ENCODE measurements at places on chromosomes 1 and 21.
A peak's percentile ranks its signal among the peaks of the same experiment; 100 is the strongest.

DNA sequence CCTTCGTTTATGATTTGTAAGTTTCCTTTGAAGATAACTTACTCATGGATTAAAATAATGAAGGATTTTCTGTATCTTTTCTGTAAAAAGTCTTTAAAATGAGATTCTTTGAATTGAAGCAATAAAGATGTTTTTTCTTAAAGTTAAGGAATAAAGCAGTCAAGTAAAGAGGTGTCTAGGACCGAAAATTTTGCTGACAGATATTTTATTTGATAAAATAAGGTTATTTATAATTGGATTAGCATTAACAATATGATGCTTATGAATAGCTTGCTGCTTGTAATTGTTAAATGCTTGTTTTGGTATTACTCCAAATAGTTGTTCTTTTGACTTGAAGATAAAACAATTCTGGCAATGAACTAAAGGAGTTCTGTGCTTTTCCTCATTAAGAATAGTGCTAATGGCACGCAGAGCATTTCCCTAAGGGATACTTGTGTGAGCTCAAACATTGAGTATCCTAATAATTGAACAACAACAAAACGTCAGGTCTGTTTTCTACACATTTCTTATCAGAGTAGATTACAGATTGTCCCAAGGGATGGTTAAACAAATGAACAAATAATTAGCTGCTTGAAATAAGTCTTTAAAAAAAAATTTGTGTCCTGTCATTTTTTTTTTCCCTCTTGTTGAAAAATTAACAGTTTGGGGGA, 16.6 kb downstream of the TSNAX start:
- no peak for DNase-seq

DNA sequence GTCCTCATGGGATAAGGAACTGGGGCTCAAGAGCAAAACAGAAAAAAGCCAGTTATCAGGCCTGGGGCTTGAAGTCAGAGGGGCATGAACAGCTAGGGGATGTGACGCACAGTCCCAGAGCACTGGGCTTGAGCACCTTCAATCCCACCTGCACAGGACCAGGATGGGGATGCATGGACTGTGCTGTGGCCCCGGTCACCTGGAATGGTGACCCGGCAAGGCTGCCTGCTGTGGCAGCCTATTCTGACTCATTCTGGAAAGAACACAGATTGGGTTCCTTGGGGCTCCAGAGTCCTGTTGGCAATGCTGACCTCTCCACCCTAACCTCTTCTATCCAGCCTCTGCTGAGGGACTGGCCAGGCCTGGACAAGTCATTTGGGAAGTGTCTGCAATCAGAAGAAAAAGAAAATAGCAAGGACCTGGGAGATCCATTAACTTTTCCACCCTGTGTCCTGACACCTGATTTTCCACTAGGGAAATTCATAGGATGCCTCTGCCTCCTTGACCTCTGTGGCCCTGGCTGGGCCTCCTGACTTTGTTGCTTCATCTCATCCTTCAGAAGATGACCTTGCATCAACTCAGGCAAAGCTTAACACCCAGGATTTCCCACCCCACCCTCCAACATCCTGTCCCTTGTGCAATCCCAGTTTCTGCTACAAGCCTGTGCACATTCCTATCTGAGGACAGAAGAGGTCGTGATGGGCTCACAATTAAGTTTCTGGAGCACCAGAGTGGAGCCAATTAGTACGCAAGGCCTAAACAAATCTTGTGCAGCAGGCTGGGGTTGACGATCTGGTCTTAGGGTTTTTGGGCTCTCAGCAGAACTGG, 17.9 kb upstream of the FMOD start:
- DNase-seq: no peak

DNA sequence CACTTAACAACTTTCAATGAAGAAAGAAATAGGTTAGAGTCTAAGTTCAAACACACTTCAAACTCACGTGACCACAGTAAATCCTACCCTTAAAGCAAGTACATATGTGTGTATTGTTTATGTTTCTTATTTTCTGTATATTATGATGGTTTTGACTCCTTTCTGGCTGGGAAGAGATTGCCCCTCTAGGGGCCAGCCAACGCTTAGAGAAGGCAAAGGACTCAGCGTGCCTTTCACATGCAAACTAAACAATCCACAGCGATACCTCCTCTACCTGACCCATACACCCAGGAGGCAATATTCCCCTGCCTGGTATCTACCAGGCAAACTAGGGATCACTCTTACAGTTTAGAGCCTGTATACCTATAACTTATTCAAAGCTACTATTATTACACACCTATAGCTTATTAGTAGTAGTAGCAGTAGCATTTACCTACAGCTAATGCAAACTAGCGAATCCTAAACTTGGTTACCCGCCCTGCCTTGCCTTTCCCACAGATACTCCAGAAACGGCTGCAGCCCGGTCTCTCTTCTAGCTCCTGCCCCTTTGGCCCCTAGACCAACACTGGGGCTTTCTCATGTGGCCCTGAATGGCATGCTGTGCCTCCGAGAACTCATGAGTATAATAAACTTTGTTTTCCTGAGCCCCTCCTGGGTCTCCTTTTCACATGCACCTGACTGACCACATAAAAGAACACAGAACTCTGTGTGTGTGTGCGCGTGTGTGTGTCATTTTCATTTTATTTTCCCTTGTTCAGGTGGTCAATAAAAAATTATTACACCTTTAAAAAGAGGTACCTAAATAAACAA, 14.0 kb downstream of the NRIP1 start:
- DNase-seq: no peak

DNA sequence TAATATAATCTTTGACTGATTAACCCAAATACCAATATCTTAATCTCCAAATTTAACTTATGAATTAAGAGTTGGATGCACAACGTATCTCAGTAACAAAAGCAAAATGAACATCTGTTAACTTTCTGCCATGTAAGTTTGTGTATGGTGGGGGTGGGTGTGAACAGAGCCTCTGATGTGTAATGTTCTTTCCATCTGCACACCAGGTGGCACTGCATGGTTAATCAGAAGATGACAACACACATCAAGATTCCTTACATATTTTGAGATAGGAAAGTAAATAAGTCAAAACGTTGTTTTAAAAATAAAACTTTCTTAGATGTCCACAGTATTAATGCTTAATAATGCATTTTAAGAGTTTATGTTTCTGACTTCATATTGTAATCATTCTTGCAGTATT, 251.9 kb downstream of the DPYD start:
- DNase-seq: peak; percentile 4

GRCh38 chr1:174982971-174983689, 16.6 kb upstream of the CACYBP start:
- DNase-seq: peak; percentile 28

DNA sequence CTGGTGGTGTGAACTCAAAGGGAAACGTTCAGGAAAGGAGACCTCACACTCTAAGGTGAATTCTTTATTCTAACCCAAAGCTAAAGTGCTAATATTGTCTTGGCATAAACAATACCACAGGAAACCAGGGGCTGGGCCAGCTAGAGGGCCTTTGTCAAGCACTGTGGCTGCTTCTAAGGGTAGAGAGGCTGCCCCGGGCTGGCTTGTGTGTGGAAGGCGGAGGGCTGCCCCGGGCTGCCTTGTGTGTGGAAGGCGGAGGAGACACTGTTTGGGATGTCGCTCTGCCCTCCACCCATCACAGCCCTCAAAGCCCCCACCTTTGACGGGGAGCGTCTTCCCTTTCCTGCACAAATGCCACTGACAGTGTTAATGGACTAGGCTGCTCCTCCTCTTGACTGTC, 216.8 kb downstream of the TOMM20 start:
- DNase-seq: no peak

DNA sequence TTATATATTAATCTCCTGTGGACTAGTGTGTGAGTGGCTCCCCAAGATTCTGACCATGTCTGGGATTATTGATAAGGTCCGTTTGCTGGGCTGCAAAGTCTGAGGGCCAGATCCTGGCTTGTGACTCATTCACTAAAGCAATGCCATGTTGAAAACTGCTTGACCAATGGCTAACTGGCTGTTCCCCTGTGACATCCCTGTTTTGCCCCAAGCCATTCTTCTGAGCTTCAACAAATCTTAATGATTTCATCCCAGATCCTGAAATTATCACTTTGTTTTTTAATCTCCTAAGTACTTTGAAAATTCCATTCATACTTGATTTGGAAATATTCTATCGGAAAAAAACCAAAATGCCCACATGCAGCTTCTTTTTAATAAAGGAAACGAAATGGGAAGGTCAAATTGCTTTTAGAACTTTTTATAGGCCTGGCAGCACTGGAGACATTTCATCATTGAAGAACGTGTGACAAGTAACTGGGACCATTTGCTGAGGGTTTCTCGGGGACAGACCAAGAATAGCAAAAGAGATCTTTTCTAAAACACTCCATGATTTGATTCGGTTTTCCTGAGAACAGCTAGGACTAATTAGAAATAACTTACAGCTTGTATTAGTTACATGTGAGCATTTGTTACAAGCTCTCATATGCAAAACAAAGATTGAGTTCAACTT, 121.3 kb downstream of the TGFB2 start:
- no peak for DNase-seq

- DNase-seq: no peak
These were observed 23.2 kb downstream of the INSL5 start for GRCh38 chr1:66777831-66778230.

- no peak for DNase-seq
These were observed 16.0 kb upstream of the ID3 start for GRCh38 chr1:23575226-23575810.

DNA sequence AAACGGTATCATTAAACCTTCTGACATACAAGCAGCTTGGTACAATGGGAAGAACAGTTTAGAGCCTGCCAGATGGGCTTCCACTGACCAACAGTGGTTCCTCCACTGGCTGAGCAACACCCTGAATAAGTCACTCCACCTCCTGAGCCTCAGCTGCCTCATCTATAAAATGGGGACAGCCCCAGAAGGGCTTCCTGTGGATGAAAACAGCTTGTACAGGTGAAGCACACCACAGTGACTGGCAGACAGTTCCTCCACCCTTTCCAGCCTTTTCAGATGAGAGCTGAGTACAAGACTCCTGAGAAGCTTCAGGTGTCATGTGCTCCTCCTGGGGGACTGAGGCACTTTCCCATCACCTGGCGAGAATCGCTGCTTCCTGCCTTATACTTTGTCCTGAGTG, 2.1 kb downstream of the CAPZB start:
- DNase-seq: no peak

DNA sequence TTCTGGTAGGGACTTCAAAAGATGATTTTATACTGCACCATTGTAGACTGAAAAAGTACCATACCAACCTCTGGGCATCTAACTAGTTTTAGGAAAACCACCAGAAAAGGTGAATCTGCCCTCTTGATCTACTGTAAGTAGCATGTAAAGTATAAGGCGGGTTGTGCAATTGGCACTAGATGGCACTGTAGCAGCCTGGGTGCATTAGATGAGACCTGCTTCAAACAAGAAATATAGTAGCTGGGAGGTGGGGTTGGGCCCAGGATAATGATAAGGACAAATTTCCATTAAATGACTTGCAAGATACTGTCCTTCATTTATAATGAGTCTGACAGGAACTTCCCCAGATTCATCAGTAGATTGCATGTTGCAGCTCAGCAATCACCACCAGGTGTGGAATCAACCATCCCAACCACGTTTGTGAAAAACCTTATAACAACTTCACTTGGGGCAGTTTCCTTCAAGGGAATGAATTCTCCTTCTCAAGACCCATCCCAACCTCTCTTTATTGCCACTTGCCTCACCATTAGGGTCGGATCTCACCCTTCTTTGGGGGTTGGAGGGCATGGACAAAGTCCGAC, 37.3 kb upstream of the IL10 start:
- DNase-seq: no peak

DNA sequence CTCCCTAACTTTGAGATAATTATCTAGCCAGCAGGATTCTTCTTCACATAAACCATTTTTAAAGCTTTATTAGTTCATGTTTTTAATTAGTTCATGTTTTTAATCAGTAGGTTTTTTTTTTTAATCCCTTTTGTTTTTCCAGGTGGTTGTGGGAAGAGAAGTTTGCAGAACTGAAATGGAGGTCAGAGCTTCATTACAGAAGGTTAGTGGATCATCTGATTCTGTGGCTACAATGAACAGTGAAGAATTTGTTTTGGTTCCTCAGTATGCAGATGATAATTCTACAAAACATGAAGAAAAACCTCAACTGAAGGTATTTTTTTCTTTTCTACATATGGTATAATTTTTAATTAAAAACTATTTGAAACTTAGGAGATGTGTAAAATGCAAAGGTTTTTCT, 59.7 kb downstream of the RABGAP1L start:
- no peak for DNase-seq

DNA sequence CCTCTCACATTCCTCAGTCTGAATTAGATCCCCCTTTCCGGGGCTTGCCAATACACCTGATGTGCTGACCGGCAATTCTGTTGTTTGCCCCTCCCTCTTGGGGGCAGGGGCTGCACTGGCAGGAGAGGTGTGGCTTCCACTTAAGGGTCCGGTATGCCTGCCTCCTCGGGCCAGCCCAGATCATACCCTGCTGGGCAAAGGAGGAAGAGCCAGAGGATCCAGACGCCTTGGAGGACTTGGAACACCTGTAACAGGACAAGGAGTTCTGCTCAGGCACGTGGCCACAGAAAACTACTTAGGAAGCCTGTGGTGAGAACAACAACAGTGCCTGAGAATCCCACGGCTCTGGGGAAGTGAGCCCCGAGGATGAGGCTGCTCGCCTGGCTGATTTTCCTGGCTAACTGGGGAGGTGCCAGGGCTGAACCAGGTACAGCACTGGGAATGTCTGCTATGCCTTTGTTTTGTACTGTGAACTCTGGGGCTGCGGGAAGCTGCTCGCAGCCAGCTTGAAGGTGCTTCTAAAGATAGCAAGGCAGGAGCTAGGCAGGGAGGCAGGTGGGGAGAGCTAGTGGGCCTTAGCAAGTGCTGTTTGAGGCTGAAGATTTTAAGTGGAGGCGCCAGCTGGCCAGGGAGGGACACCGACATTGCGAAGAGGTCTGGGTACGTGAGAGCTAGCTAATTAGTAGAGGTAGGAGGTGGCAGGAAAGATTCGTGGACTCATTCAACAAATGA, at the start of gene SMPDL3B:
Gene SMPDL3B, plus strand, starts transcription at position 183 of the 732 bp plus-strand sequence. Its CDS starts 184 bp downstream, at position 367.
- peak; percentile 47 for DNase-seq

All from SK-N-SH (cell line).